ENCODE measurements at places on chromosomes 13 and 19. TPM values are rescaled to one million over a fixed set of nuclear protein-coding genes. Genes with fewer than 3 reads are reported as not detected.

C19orf85 gene
- polyA plus RNA-seq: not detected

ZNF135 gene
- polyA plus RNA-seq: 0.44 TPM

PSG7 gene
- polyA plus RNA-seq: not detected

CCL25 gene
- not detected for polyA plus RNA-seq

APLP1 gene
- not detected for polyA plus RNA-seq

CEACAM8 gene
- not detected for polyA plus RNA-seq

OR7D2 gene
- 0.15 TPM for polyA plus RNA-seq

LRRC63 gene
- polyA plus RNA-seq: 0.41 TPM

IZUMO2 gene
- not detected for polyA plus RNA-seq

CD22 gene
- 1.8 TPM for polyA plus RNA-seq

ANKLE1 gene
- 0.80 TPM for polyA plus RNA-seq

SIGLEC5 gene
- polyA plus RNA-seq: not detected

MYDGF gene
- polyA plus RNA-seq: 128 TPM

ZNF805 gene
- polyA plus RNA-seq: 5.6 TPM

GRCh38 chr13:37736045-37736444, 133.5 kb downstream of the TRPC4 start:
- DNase-seq: no peak

DNA sequence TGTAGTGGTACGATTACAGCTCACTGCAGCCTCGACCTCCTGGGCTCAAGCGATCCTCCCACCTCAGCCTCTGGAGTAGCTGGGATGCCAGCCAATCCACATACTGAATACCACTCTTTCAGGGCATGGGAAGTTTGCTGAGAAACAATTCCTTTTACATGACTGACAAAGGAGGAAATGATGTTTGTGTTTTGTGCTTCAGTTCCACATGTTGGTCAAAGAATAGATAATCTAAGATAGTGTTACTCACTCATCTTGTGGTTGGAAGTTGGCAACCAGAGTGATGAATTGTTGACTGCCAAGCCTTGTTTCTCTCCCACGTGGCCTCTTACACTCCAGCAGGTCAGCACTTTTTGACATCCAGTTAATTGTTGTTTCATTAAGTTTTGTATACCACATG, 7.6 kb downstream of the MBD3L2B start:
- peak; percentile 17 for DNase-seq

DNA sequence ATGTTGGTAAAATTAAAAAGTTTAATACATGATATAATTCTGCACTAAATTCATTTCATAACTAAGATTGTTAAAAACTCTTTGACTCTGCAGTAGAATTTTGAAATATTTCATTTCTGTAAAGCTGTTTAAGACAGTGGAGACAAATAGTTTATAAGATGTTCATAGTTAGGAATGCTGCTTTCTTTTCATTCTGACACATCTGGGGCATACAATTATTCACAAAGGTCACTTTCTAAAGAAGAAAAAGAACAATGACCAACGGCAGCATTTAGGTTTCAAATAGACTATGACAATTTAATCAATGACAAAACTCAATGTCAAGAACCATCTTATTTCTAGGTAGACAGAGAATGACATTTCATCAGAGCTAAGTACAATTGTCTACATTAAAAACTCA, 1422.1 kb downstream of the PCDH9 start:
- DNase-seq: no peak

DNA sequence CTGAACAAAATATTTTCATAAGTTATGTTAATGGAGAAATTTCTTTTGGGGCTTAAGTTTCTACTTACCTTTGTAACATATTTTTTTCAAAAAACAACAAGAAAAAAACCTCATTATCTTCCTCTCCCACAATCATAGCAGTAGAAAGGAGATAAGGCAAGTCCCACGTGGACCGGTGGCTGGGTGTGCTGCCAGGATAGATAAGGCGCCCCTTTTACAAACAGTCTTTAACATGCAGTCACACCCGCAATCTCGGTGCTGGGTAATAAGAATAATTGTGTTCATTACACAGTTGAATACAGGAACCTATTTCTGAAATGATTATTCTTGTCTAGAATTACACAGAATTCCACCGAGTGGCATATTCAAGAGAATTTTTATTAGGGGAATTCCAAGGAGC, 1202.3 kb downstream of the UQCRFS1 start:
- no peak for DNase-seq

- no peak for DNase-seq
Observed at GRCh38 chr19:31074199-31075125, 274.8 kb downstream of the TSHZ3 start.

DNA sequence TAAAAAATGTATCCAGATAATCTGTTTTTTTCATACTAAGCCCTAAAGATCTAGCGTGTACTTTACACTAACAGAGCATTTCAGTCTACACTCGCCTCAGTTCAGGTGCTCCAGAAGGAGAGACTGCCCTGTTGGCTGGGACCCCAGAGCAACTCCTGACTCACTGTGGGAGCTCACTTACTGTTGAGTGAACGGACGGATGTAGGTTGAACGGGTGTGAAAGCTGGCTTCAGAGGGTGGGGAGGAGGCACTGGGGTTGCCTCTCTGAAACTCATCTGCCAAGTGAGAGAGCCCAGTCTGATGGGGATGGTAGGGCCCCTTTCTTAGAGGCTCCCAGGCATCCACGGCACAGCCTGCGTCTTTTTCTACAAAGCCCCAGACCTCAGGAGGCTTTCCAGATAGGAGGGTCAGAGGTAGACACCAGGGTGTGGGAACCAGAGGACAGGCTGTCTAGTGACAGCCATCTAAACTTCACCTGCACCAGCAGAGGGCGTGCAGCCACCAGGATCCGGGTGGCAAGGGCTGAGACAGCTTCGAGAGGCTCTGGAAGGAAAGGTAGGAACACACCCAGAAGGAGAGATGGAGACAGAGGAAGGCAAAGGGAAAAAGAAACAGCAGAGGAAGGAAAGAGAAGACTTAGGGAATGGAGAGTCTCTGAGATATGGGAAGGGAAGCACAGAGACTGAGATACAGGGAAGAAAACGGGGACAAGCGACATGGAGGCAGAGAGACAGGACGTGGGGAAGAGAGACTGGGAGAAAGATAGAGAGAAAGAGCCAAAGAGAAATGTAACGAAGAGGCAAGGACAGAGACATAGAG, 3.7 kb downstream of the KASH5 start:
- DNase-seq: peak; percentile 78

GRCh38 chr13:88958821-88959220, 1287.7 kb downstream of the SLITRK5 start:
- no peak for DNase-seq

DNA sequence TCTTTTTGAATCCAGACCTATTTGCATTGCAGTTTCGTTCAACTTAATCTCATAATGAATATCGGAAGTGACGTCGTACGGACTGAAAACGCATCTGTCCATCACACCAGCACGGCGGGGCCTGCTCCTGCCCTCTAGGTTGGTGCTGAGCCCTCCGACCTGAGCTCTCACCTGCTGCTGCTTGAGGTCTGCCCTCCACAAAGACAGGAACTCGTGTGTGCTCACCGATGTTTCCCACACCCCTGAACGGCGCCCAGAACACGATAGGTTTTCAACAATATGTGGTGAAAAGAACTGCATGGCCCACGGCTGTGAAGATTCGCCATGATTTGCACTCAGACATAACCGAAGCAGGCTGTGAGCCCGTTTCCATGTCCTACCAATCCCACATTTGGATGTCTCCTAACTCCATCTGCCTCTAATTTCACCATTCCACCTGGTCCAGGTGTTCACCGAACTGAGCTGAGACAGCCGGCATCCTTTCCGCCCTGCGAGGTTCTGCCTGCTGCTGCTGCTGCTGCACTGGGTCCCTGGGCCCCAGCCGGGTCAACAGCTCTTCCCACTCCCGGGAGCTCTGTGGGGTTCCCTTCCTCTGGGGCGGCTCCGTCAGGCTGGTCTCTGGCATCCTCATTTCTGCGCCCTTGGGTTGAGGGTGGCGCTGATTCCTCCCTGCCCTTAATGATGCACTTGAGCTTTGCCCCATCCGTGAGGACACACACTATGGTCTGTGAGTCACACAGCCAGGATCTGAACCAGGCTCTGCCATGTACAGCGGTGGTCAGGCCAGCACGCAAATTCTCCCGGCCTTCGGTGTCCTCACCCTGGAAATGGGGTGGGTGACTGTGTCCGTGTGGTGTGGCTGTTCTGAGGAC, 20.9 kb downstream of the GRTP1 start:
- no peak for DNase-seq

GRCh38 chr19:18662972-18663732, 20.3 kb upstream of the CRTC1 start:
- no peak for DNase-seq

DNA sequence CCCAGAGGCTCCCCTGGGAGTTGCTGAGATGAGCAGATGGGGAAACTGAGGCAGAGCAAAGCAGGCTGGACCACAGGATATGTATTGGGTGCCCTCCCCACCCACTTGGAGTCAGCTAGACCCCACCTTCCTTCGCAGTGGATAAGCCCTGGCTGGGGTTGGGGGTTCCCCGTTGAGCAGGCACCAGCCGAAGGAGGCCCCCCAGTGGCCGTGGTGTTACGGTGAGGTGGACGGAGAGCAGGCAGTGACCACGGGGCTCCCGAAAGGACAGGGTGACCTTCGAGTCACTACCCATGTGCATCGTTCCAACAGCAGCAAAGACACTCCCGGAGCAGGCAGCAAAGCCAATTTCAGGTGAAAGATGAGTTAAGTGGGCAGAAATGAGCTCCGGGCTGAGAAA, 62.4 kb upstream of the ADGRE5 start:
- DNase-seq: no peak

GRCh38 chr19:11382898-11383705, 1.0 kb downstream of the EPOR start:
- peak; percentile 17 for DNase-seq

DNA sequence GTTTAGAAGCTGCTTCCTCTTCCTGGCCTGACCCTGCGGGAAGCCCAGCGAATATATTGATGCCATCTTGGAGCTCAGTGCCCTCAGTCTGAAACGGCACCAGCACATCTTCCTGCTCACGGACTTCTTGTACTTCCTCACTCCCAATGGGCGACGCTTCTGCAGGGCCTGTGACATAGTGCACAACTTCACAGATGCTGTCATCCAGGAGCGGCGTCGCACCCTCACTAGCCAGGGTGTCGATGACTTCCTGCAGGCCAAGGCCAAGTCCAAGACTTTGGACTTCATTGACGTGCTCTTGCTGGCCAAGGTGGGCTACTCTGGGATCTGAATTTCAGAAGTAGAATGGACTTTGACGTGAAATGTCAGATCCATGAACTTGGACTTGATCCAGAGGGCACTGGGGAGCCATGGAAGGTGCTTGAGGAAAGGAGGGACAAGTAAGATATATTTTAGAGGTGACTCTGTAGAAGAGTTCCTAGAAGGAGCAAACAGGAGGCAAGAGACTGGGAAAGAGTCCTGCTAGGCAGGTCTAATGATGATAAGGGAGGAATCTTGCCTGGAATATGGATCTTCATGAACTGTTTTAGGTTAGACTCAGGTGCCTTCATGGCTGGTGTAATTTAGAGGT, 38.4 kb upstream of the CYP4F8 start:
- no peak for DNase-seq

DNA sequence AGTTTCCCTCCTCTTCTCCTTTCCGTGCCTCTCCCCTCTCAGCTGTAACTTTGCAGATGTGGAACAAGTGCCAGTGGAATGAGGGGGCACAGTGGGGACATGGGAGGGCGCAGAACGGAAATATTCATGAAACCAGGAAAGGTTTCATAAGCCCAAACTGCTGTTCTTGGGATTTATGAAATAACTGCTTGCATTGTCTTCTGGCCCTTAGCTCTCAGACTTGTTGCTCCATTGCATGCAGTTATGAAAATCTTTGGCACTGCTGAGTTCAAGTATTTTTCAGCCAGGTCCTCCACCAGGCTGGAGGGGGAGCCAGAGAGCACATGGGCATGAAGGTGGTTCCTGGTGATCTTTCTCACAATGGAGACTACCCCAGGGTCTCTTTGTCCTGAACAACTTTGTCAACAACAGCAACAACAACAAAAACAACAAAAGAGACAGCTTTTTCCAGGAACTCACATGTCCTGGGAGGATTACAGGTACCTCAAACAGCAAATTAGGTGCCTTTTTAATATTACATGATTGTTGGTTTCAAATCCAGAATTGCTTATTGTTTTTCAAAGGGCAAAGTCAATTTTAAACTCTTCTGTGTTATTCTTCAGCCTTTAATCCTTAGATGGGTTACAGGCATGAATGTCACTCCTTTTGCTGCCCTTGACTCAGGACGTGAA, 1.5 kb downstream of the RGCC start:
- DNase-seq: peak; percentile 79

DNA sequence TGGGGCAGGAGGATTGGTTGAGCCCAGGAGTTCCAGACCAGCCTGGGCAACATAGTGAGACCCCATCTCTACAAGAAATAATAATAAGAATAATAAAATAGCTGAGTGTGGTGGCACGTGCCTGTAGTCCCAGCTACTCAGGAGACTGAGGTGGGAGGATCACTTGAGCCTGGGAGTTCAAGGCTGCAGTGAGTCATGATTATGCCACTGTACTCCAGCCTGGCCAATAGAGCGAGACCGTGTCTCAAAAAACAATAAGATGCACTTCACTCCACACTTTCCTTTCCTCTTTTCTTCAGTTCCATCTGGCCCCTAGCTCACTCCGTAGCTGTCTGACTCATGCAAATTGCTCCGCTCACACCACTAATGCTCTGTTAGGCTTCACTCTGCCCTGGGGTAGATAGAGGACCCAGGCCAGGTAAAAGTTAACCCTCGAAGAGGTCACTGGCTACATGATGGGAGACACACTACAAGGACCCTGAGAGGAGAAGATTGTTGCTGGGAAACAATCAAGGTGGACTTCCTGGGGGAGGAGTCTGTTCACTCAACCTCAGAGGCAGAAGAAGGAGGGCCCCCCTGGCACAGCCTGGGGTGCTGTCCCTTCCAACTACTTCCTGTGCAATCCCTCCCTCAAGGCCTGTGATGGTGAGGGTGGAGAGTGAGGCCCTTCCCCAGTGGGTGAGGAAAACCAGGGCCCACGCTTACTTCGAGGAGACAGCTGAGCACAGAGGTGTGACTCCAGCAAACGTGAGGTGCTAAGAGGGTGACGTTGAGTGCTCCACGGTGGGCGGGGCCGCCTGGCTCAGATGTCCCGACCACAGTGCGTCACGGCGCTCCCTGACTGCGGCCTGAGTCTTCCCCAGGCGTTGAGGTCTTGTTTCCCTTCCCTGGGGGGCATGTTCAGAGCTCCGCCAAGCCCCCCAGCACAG, 8.8 kb upstream of the TNFSF9 start:
- DNase-seq: peak; percentile 55

GRCh38 chr13:87821512-87821911, 150.3 kb downstream of the SLITRK5 start:
- no peak for DNase-seq

DNA sequence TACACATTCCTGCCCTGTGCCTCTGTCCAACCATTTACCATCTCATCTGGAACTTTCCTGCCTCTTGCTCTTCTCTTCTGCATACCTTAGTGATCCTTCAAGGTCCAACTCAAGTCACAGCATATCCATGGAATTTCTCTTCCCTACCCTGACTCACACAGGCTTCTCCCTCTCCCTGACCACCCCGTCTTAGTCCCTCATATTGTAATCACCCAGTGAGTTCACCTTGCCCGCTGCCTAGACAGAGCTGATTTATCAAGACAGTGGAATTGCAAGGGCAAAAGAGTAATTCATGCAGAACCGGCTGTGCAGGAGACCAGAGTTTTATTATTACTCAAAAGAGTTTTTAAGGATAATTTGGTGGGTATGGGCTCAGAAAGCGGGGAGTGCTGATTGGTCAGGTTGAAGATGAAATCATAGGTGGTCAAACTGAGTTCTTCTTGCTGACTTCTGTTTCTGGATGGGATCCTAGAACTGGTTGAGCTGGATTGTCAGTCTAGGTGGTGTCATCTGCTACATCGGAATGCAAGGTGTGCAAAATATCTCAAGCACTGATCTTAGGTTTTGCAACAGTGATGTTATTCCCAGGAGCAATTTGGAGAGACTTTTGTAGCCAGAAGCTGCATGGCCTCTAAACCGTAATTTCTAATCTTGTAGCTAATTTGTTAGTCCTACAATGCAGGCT, 67.2 kb downstream of the HSPH1 start:
- no peak for DNase-seq
